ENCODE measurements at places on chromosomes 4 and X.

DNA sequence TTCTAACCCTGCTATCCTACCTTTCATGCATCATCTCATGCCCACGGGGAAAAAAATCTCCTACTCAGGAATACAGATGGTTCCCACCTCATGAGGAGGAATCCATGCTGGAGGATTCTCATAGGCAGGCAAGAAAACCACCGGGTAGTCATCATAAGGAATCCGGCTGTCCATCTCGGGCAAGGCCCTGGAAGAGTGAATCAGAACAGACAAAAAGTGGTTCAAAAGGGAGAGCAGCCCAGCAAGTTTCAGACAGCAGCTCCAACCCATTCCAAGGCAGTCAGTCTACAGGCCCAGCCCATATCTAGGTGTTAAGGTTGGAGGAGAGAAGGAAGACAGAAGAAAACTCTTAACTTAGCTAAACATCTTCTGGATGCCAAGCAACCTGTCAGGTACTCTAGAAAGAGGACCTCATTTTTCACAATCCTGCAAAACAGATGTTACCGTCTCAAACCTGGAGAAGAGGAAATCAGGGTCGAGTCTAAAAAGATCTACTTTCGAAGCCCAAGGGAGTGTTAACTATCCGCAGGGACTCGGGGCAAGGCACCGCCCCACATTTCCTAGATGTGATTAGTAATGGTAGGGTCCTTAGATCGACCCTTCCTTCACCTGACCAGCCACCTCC lies 447 bp downstream of the PDZD11 start:
- no peak for DNase-seq

GRCh38 chrX:43860646-43861370 lies 21.4 kb downstream of the MAOB start:
- no peak for DNase-seq

DNA sequence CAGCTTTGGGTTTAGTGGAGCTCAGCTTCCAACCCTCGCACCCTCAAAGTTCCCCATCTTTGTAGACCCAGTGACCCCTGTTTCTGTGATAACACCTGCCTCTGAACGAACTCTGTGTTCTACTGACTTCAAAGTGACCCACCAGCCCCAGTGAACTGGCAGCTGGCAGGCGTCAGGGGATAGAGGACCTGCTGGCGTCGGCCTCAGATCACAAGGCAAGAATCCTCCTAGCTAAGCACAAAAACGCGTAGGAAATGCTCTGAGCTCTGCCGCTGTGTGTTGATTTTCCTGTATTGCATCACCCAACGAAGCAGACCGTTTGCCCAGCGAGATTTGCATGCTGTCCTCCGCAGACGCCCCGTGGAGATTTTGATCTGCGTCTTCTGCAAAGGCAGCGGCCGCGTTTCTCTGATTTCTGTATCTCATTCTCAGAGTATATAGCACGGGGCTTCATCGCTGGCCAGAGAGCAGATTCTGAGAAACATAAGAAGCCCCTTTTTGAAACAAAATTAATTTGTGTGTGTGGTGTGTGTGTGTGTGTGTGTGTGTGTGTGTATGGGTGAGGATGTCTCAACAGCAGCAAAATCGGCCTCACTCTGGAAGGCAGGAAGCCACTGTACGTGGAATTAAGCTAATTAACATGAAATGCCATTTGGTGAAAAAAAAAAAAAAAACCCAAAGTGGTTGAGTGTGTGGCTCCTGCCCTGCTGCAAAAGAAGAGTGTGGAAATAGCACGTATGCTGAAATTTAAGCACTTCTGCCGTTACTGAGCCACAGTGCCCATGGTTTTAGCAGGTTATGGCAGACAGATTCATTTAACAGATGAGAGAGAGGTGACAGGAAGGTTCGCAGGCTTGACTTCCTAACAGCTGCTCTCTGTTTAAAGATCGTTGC lies 29.2 kb upstream of the ASMTL start:
- no peak for DNase-seq

DNA sequence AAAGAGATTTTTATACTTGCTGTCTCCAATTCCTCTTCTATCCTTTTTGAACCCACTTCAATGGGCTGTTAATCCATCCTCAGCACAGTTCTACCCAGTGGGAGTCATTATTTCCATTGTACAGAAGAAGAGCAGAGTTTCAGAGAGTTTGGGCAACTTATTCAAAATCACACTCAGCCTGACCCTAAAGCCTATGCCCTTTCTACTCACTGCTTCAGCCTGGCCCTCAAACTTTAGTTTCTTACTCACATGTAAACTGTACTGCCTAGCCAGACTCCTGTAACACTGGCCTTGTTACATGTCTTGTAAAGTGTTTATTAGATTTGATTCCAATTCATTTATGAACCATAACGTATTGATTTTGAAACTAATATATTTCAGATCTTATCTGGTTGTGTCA lies 25.1 kb upstream of the USO1 start:
- DNase-seq, result no peak

- no peak for DNase-seq
These were observed 31.6 kb upstream of the NAP1L5 start for GRCh38 chr4:88729146-88729760.

DNA sequence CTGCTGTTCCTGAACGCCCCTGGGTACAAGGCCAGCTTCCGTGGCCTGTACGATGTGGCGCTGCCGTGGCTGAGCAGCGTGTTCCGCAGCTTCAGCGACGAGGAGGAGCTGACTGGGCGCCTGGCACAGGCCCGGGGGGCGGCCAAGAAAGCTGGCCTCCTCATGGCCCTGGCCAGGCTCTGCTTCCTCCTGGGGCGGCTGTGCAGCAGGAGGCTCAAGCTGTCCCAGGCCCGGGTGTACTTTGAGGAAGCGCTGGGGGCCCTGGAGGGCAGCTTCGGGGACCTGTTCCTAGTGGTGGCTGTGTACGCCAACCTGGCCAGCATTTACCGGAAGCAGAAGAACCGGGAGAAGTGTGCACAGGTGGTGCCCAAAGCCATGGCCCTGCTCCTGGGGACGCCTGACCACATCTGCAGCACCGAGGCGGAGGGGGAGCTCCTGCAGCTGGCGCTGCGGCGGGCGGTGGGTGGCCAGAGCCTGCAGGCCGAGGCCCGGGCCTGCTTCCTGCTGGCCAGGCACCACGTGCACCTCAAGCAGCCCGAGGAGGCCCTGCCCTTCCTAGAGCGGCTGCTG lies 28.2 kb downstream of the SH3TC1 start:
- DNase-seq, result no peak

DNA sequence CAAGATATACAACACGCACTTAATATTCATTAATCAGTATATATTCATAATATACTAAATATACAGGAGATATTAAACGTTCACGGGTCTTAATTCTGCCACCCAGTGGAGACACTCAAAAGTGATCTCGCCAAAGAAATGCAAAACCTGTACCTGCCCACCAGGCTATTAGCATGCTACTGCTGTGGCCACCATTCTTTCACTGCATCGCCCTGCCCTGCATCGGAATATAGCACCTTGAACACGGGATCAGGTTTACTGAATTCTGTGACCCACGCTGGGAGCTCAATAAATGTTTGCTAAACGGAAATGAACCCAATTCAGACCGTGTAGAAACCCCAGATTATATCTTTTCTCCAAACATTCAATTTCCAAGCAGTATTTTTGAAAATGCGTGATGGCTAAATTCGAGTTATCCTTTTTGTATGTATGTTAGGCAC lies 840 bp upstream of the CLCN3 start:
- no peak for DNase-seq

GRCh38 chr4:11338956-11339782 lies 89.5 kb downstream of the HS3ST1 start:
- no peak for DNase-seq

Data from activated gamma-delta T cell (primary cell).